Gastrocnemius medialis (tissue), 4 donors: ENCODE measurements at places on chromosomes 7 and 10.

GRCh38 chr7:155593461-155594162 lies 47.3 kb upstream of the CNPY1 start:
- H3K36me3 ChIP-seq = no peaks in the 10 kb centered on the region
- H3K27me3 ChIP-seq = no peaks in the 10 kb centered on the region
- H3K27ac ChIP-seq = no peak overlapping the region
- H3K4me3 ChIP-seq = no peak overlapping the region

GRCh38 chr10:86900955-86901354 lies 56.5 kb downstream of the MMRN2 start:
- H3K4me1 ChIP-seq = peaks cover 15% of the 10 kb centered on the region
- no peak overlapping the region for H3K4me3 ChIP-seq
- no peaks in the 10 kb centered on the region for H3K36me3 ChIP-seq
- peak; percentile 81 for DNase-seq

DNA sequence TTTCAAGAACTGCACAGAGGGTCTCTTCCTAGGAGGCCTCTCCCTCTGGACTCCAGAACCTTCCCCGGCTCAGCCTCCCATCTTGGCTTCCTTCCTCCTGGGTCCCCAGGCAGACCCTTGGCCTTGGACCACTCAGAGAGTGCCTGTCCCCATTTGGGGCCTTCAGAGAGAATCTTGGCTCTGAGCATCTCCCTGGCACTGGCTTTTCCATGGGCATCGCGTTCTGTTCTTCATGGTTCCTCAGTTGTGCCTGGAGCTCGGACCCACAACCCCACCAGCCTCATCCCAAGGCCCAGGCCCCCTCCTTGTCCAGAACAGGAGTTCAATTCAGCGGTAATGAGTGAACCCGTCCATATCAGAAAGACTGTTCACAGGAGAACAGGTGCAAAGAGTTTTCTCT lies 73.4 kb downstream of the VIPR2 start:
- H3K4me3 ChIP-seq = no peak overlapping the region
- H3K27ac ChIP-seq = no peak overlapping the region
- no peaks in the 10 kb centered on the region for H3K36me3 ChIP-seq

GRCh38 chr10:789831-790701 lies 100.6 kb upstream of the DIP2C start:
- no peak for DNase-seq
- no peaks in the 10 kb centered on the region for H3K27me3 ChIP-seq
- no peak overlapping the region for H3K27ac ChIP-seq

DNA sequence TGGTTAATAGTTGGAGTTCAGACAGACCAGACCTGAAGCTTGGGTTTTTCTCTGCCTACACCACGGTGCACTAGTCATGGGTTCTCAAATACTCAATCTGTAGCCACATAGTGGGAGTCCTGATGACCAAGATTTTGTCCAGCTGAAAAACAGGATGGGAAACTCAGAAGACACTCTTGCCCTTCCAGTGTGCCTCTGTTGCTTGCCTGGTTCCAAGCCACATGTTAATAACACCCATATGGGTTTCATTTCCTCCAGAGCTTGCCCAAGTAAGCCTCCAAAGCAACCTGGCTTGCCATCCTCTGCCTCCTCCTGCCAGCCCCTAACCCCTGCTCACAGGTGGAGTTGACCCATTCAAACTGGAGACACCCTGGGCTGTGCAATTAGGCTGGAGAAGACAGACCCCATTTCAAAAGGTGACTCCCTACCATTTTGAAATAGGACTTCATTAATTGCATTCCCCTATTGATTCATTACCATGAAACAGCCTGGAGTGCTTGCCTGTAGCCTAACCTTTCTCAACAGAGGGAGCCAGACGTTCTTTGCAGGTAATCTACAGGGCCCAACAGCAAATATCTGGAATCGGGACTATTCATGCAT lies 108.0 kb upstream of the HABP2 start:
- H3K27me3 ChIP-seq = no peaks in the 10 kb centered on the region
- H3K27ac ChIP-seq = no peak overlapping the region
- no peaks in the 10 kb centered on the region for H3K4me1 ChIP-seq

DNA sequence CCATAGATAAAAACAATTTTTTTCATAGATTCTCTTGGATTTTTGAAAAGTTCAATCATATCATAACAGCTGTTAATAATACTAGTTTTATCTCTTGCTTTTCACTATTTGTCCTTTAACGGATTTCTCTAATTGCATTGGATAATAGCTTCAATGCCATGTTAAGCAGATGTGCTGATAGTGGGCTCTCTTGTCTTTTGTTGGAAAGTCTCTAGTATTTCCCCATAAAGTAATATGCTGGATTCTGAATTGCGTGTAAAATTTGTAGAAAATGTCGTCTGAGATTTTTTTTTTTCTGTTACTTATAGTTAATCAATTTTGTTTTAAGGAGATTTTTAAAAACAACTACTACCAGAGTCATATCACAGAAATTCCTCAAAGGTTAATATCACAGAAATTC lies 53.3 kb downstream of the TFPI2 start:
- no peaks in the 10 kb centered on the region for H3K27me3 ChIP-seq
- DNase-seq = no peak
- no peak overlapping the region for H3K27ac ChIP-seq
- H3K4me1 ChIP-seq = no peaks in the 10 kb centered on the region
- H3K4me3 ChIP-seq = no peak overlapping the region
- H3K36me3 ChIP-seq = no peaks in the 10 kb centered on the region

- no peaks in the 10 kb centered on the region for H3K36me3 ChIP-seq
- peaks cover 23% of the 10 kb centered on the region for H3K4me1 ChIP-seq
- no peak for DNase-seq
- no peak overlapping the region for H3K4me3 ChIP-seq
- H3K27ac ChIP-seq = no peak overlapping the region
These were observed 69.4 kb downstream of the EBF3 start for GRCh38 chr10:129894698-129895097.

DNA sequence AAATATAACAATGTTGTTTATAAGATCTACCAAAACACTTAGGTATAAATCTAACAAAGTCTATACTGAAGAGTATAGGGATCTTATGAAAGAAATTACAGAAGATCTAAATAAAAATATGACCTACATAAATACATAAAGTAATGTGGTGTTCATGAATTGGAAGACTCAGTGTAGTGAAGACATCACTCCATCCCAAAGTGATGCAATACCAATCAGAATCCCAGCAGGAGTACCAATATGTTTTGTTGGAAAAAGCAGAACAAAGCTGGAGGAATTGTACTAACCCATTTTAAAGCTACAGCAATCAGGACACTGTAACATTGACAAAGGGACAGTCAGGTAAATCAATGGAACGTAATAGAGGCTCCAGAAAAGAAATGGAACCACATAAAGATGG lies 76.4 kb downstream of the CCSER2 start:
- DNase-seq = no peak
- no peak overlapping the region for H3K4me3 ChIP-seq
- no peak overlapping the region for H3K27ac ChIP-seq
- no peaks in the 10 kb centered on the region for H3K27me3 ChIP-seq
- H3K36me3 ChIP-seq = no peaks in the 10 kb centered on the region

DNA sequence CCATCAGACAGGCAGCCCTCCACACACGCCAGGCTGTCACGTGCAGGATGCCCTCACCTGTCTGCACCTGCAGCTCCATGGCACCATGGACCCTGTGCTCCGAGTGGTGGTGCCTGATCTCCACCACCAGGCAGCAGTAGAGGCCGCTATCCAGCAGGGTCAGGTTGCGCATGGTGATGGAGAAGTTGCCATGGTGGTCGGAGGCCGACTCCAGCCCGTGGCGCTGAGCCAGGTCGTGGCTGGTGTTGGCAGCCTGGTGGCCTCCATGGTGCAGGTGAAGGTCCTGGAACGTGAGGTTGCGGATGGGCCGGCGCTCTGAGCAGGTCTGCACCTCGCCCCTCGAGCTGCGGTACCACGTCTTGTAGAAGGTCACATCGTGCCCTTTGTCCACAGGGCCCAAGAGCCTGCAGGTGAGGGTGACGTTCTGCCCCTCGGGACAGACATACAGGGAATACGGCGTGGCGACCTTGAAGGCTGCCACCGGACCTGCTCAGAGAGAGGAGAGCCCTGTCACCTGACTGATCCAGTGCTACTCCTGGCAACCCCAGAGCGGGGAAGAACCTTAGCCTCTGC lies 11.7 kb downstream of the VSIR start:
- no peaks in the 10 kb centered on the region for H3K27me3 ChIP-seq
- no peak overlapping the region for H3K4me3 ChIP-seq
- no peaks in the 10 kb centered on the region for H3K36me3 ChIP-seq

DNA sequence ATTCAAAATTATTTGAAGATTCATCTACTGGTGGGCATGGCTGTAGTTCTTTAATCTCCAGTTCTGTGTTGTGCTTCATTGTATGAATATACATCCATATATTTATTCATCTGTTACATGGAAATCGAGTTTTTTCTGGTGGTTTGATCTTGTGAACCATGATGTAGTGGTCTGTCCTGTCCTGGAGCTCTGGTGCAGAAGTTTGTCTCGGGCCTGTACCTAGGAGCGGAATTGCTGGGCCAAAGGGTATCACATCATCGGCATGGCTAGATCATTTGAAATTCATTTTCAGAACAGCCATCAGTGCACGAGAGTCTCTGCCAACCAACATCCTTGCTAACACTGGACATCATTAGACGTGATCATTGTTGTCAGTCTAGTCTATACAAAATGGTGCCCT lies 107.0 kb downstream of the ELFN1 start:
- no peak overlapping the region for H3K27ac ChIP-seq
- DNase-seq = no peak
- peaks cover 8% of the 10 kb centered on the region for H3K27me3 ChIP-seq
- H3K4me1 ChIP-seq = no peaks in the 10 kb centered on the region

- no peaks in the 10 kb centered on the region for H3K4me1 ChIP-seq
- no peak overlapping the region for H3K4me3 ChIP-seq
- H3K27me3 ChIP-seq = no peaks in the 10 kb centered on the region
- H3K27ac ChIP-seq = no peak overlapping the region
- DNase-seq = no peak
- no peaks in the 10 kb centered on the region for H3K36me3 ChIP-seq
These were observed 119.9 kb downstream of the MGMT start for GRCh38 chr10:129586898-129587443.

DNA sequence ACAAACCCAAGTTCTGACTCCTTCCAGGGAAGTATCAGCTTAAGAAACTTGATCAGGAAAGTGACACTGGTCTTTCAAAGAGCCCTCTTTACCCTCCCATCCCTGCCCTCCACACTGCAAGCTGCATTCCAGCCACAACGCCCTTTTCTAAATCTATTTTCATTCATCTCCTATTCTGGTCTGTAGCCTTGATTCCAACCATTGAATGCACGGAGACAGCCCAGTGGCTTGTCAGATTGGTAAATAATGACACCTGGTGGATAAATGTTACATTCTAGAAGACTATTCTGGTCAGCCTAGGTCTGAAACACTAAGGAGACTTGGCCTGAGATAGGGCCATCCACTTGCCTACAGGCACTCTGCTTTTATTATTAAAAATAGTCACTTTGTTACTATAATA lies 20.9 kb downstream of the MORN4 start:
- H3K27me3 ChIP-seq = no peaks in the 10 kb centered on the region
- no peak overlapping the region for H3K27ac ChIP-seq
- peaks cover 21% of the 10 kb centered on the region for H3K4me1 ChIP-seq

GRCh38 chr10:74255214-74255613 lies 104.2 kb downstream of the ADK start:
- DNase-seq = no peak
- no peak overlapping the region for H3K4me3 ChIP-seq
- H3K4me1 ChIP-seq = no peaks in the 10 kb centered on the region
- no peaks in the 10 kb centered on the region for H3K27me3 ChIP-seq
- H3K36me3 ChIP-seq = no peaks in the 10 kb centered on the region
- no peak overlapping the region for H3K27ac ChIP-seq

DNA sequence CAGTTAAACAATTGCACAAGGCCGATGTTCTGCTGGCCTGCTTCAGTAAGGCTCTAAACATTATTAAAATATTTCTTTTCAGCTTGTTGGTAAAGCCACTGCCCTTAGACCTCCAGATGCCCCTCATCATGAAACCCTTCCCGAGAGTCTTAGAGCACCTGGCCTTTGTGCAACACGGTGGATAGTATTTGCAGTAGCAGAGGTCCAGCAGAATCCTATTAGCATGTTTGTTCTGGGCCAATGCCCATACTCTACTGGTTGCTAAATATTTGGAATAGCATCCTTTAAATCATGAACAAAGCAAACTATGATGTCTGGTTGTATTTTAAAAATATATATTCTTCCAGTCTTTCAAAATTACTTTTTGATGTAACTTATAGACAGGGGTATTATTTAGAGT lies 584.6 kb downstream of the CNTNAP2 start:
- H3K27ac ChIP-seq = no peak overlapping the region
- H3K36me3 ChIP-seq = no peaks in the 10 kb centered on the region
- no peak for DNase-seq
- no peak overlapping the region for H3K4me3 ChIP-seq
- no peaks in the 10 kb centered on the region for H3K4me1 ChIP-seq
